ENCODE measurements at places on chromosomes 13 and 19. TPM values are rescaled to one million over a fixed set of nuclear protein-coding genes. Genes with fewer than 3 reads are reported as not detected.

Gene PSPN
- 1.3 TPM for polyA plus RNA-seq

Gene ZNF69
- polyA plus RNA-seq, result 30.4 TPM

Gene KLF12
- 0.54 TPM for polyA plus RNA-seq

Gene DMKN
- polyA plus RNA-seq, result not detected

Gene USE1
- polyA plus RNA-seq, result 31.7 TPM

Gene EDNRB
- 7.2 TPM for polyA plus RNA-seq

Gene NCR1
- not detected for polyA plus RNA-seq

Gene MEF2B
- 2.5 TPM for polyA plus RNA-seq

Gene DIAPH3
- polyA plus RNA-seq, result 2.4 TPM

Gene SRRM5
- polyA plus RNA-seq, result 0.27 TPM

Gene GPC5
- polyA plus RNA-seq, result not detected

Gene C19orf33
- 1,798 TPM for polyA plus RNA-seq

Gene CASP14
- not detected for polyA plus RNA-seq

Gene ZNF492
- polyA plus RNA-seq, result 1.5 TPM

Gene ATP12A
- 0.01 TPM for polyA plus RNA-seq

Gene KLK15
- polyA plus RNA-seq, result not detected

Gene FUZ
- 21.0 TPM for polyA plus RNA-seq

Gene COL5A3
- polyA plus RNA-seq, result 6.1 TPM

Gene KCNJ14
- 0.43 TPM for polyA plus RNA-seq

Gene ICAM1
- 18.1 TPM for polyA plus RNA-seq

Gene RFPL4A
- polyA plus RNA-seq, result 0.04 TPM

Gene WDR62
- polyA plus RNA-seq, result 0.22 TPM

Gene ZNF135
- polyA plus RNA-seq, result 0.81 TPM

Gene YJEFN3
- 6.7 TPM for polyA plus RNA-seq

Gene RNF225
- not detected for polyA plus RNA-seq

Gene CGB1
- polyA plus RNA-seq, result not detected

Gene C3
- 9.5 TPM for polyA plus RNA-seq

Gene NKG7
- 3.6 TPM for polyA plus RNA-seq

Gene VSTM2B
- not detected for polyA plus RNA-seq

Gene IFNL3
- polyA plus RNA-seq, result not detected

Gene KLK10
- 0.10 TPM for polyA plus RNA-seq

Gene ZNF66
- polyA plus RNA-seq, result not detected

Gene IGFL1
- not detected for polyA plus RNA-seq

Gene SLC15A1
- 422 TPM for polyA plus RNA-seq

Gene CDX2
- 94.2 TPM for polyA plus RNA-seq

Gene TNNI3
- polyA plus RNA-seq, result 39.7 TPM

Gene SIGLEC10
- polyA plus RNA-seq, result 1.3 TPM

Gene ADM5
- polyA plus RNA-seq, result not detected

Gene ZNF90
- not detected for polyA plus RNA-seq

Gene ATP4A
- not detected for polyA plus RNA-seq

Gene CXCL17
- polyA plus RNA-seq, result 1.6 TPM

Gene ETV2
- polyA plus RNA-seq, result 5.6 TPM

Gene ZNF547
- 4.5 TPM for polyA plus RNA-seq

Gene LYPD4
- not detected for polyA plus RNA-seq

Gene TMEM38A
- polyA plus RNA-seq, result 3.6 TPM

Gene GNA15
- 2.1 TPM for polyA plus RNA-seq

Gene ZNF324
- 3.4 TPM for polyA plus RNA-seq

Gene BRME1
- 43.2 TPM for polyA plus RNA-seq

Gene ZNF528
- polyA plus RNA-seq, result 5.1 TPM

Gene KLK4
- polyA plus RNA-seq, result not detected

Gene ZNF726
- polyA plus RNA-seq, result 1.3 TPM

Gene COPE
- polyA plus RNA-seq, result 139 TPM

Gene MBD3L2
- not detected for polyA plus RNA-seq

Gene RASL11A
- 46.7 TPM for polyA plus RNA-seq

Gene ZSCAN1
- not detected for polyA plus RNA-seq

Gene SPTBN4
- 2.0 TPM for polyA plus RNA-seq

Gene FDX2
- 22.9 TPM for polyA plus RNA-seq

Measured in small intestine (tissue), 16 donors.